ENCODE measurements at places on chromosomes 11 and 22. TPM values are rescaled to one million over a fixed set of nuclear protein-coding genes. Genes with fewer than 3 reads are reported as not detected.

Gene RELT
- 10.7 TPM for total RNA-seq

Gene CD248
- total RNA-seq = not detected

Gene CREB3L1
- total RNA-seq = 3.1 TPM

Gene HMGXB4
- total RNA-seq = 31.1 TPM

Gene NEFH
- total RNA-seq = 5.1 TPM

Gene TMEM121B
- total RNA-seq = not detected

Gene TRIM48
- not detected for total RNA-seq

Gene C22orf31
- total RNA-seq = not detected

Gene NXPE2
- not detected for total RNA-seq

- H3K36me3 ChIP-seq = no peaks in the 10 kb centered on the region
- peaks cover 38% of the 10 kb centered on the region for H3K4me1 ChIP-seq
- H3K27ac ChIP-seq = peak overlapping the region; percentile 50
Observed at GRCh38 chr11:119585043-119585781, 143.8 kb downstream of the NECTIN1 start.

DNA sequence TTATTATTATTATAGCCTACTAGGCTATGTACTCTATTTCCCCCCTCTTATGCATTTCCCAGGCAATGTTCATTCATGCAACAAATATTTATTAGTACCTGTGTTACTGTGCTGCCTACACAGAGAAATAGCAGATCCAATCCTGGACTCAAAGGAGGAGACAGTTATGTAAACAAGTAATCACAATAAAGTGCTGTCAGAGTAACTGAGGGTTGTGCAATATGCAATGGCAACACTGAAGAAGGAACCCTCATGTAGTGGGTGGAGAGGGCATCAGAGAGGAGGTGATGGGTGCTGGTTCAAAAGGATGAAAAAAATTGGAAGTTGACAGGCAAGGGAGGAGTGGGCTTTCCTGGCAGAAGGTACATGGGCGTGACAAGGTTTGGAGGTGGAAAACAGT, 886 bp upstream of the P4HA3 start:
- H3K4me3 ChIP-seq = no peak overlapping the region
- H3K27ac ChIP-seq = no peak overlapping the region
- no peaks in the 10 kb centered on the region for H3K4me1 ChIP-seq

GRCh38 chr11:107590460-107591377, at the start of gene ELMOD1:
ELMOD1 (plus strand) TSS chr11:107591147; CDS start chr11:107618190, 27,043 bp downstream.
- no peak within 1 kb of the TSS for H3K27ac ChIP-seq
- no peaks in the 10 kb centered on the region for H3K4me1 ChIP-seq
- peak within 1 kb of the TSS; percentile 59 for H3K4me3 ChIP-seq
- no peaks in the 10 kb centered on the region for H3K36me3 ChIP-seq
- no peak for DNase-seq

GRCh38 chr11:101745756-101746155, 161.9 kb upstream of the TRPC6 start:
- H3K4me3 ChIP-seq = no peak overlapping the region
- DNase-seq = no peak
- H3K36me3 ChIP-seq = no peaks in the 10 kb centered on the region
- H3K27ac ChIP-seq = no peak overlapping the region

DNA sequence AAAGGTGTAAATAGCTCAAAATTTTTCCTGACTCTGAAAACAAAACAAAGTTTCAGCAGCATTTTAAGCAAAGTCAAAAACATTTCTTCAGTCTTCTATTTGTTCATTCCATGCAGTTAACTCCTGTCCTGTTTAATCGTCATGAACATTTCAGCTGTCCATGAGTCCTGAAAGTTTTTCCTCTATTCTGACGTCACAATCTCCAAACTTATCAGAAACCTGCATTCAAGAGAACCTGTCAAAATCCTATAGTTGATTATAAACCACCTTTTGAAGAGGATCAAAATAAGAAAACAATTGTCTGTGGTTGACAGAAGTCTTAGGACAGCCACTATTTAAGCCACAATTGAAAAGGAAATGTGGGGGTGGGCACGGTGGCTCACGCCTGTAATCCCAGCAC, 15.4 kb downstream of the FOLR3 start:
- no peak for DNase-seq
- H3K36me3 ChIP-seq = no peaks in the 10 kb centered on the region
- H3K4me1 ChIP-seq = no peaks in the 10 kb centered on the region
- no peaks in the 10 kb centered on the region for H3K27me3 ChIP-seq
- H3K27ac ChIP-seq = no peak overlapping the region

- H3K27me3 ChIP-seq = no peaks in the 10 kb centered on the region
- H3K36me3 ChIP-seq = no peaks in the 10 kb centered on the region
- no peaks in the 10 kb centered on the region for H3K4me1 ChIP-seq
- H3K4me3 ChIP-seq = no peak overlapping the region
- DNase-seq = no peak
Observed at GRCh38 chr11:127632546-127632945, 632.0 kb upstream of the KIRREL3 start.

DNA sequence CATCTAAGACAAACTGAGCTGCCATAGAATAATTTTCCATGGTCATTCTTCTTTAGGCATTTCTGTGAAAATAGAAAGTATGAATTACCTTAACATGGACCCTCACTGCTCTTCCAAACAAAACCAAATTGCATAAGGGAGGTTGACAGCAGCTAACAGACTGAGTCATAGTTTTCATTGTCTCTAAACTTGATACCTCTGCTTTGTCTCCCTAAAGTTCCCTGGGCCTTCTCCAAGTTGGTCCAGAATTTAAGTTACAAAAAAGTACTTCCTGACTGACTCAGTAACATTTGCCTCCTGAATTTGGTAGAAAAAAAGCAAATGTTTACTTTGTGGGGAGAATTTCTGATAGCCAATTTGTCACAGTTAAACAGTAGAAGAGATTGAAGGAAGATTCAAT, 3.0 kb downstream of the OR8D1 start:
- no peaks in the 10 kb centered on the region for H3K27me3 ChIP-seq
- H3K4me3 ChIP-seq = no peak overlapping the region
- no peak overlapping the region for H3K27ac ChIP-seq
- DNase-seq = no peak
- no peaks in the 10 kb centered on the region for H3K4me1 ChIP-seq

DNA sequence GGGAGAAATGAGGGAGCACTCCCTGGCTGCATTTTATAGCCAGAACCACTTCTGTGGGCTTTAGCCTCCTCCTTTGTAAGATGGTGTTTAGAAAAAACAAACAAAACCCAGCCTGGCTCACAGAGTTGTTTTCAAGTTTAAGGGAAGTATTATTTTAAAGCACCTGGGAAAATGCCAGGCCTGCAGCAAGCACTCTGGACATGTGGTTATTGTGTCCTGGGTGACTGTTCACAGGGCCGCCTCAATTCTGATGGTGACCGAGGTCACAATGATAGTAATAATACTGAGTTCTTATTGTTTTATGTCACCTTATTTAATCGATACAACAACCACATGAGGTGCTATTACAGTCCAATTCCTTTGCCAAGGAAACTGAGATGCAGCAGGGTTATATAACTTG, 20.7 kb upstream of the SLC22A12 start:
- no peak overlapping the region for H3K4me3 ChIP-seq
- no peaks in the 10 kb centered on the region for H3K27me3 ChIP-seq
- H3K36me3 ChIP-seq = no peaks in the 10 kb centered on the region
- H3K27ac ChIP-seq = no peak overlapping the region

- no peak overlapping the region for H3K4me3 ChIP-seq
- H3K36me3 ChIP-seq = no peaks in the 10 kb centered on the region
- H3K4me1 ChIP-seq = no peaks in the 10 kb centered on the region
- H3K27me3 ChIP-seq = peaks cover 77% of the 10 kb centered on the region
Observed at GRCh38 chr22:48588878-48589450, 1238.7 kb downstream of the BRD1 start.

DNA sequence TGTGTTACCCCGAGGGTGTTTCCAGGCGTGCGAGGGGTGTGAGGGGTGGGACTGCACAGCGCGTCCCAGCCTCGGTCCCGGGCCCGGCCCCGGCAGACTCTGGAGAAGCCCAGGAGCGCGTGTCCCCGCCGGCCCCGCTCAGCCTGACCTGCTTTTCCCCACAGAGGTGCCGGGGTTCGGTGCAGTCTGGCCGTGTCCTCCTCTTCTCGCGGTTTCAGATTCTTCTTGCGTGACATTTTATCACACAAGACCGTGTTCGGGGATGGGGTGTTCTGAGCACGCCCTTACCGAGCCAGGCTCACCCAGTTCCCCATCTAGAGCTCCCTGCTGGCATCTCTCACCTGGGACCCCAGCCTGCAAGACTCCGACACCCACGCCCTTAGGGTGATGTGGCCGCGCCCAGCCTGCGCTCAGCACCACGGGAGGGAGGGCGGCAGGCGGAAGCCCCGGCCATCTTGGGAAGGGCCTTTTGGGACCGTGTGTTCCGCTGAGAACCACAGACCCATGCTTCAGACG, 775.6 kb downstream of the BRD1 start:
- no peaks in the 10 kb centered on the region for H3K36me3 ChIP-seq
- H3K27ac ChIP-seq = no peak overlapping the region
- peaks cover 95% of the 10 kb centered on the region for H3K27me3 ChIP-seq
- no peaks in the 10 kb centered on the region for H3K4me1 ChIP-seq

- 0 out of 2 replicates have a peak, but pooled peaks cover 2% of the 10 kb centered on the region for H3K27me3 ChIP-seq
- no peak for DNase-seq
- H3K36me3 ChIP-seq = no peaks in the 10 kb centered on the region
- H3K27ac ChIP-seq = no peak overlapping the region
- no peaks in the 10 kb centered on the region for H3K4me1 ChIP-seq
Observed at GRCh38 chr22:34914846-34915245, 151.1 kb upstream of the ISX start.

GRCh38 chr11:65654375-65655349, 8.1 kb downstream of the RELA start:
- H3K4me3 ChIP-seq = no peak overlapping the region
- H3K27ac ChIP-seq = no peak overlapping the region
- no peaks in the 10 kb centered on the region for H3K27me3 ChIP-seq
- H3K36me3 ChIP-seq = peaks cover 26% of the 10 kb centered on the region
- peaks cover 35% of the 10 kb centered on the region for H3K4me1 ChIP-seq
- DNase-seq = no peak

DNA sequence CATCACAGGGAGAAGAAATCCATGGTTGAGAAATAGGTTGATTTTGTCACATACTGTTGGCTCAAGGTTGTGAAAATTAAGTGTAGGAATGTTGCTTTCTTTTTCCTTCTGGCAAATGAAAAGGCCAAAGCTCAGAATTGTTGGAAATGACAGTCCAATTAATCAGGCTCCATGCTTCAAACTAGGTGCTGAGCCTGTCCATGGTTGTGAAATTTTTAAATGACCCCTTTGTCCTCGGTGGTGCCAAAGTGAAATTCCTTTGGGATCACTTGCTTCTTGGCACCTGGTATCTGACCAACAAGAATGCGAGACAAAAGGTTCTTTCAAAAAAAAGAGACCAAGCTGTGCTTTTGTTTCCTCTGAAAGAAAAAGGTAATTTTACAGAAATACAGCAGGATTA, 451.9 kb downstream of the ETS1 start:
- H3K27ac ChIP-seq = no peak overlapping the region
- H3K36me3 ChIP-seq = no peaks in the 10 kb centered on the region

- no peak overlapping the region for H3K27ac ChIP-seq
- no peaks in the 10 kb centered on the region for H3K27me3 ChIP-seq
- no peak for DNase-seq
- peaks cover 13% of the 10 kb centered on the region for H3K4me1 ChIP-seq
- H3K4me3 ChIP-seq = no peak overlapping the region
- H3K36me3 ChIP-seq = no peaks in the 10 kb centered on the region
Observed at GRCh38 chr11:78295991-78296930, 107.5 kb downstream of the USP35 start.

- no peaks in the 10 kb centered on the region for H3K36me3 ChIP-seq
- H3K4me1 ChIP-seq = no peaks in the 10 kb centered on the region
- no peak overlapping the region for H3K4me3 ChIP-seq
- peaks cover 51% of the 10 kb centered on the region for H3K27me3 ChIP-seq
- DNase-seq = no peak
Observed at GRCh38 chr11:127003260-127003981, 2.9 kb upstream of the KIRREL3 start.

GRCh38 chr11:65219930-65220213, 38.1 kb downstream of the CAPN1 start:
- peaks cover 29% of the 10 kb centered on the region for H3K36me3 ChIP-seq
- DNase-seq = no peak
- no peak overlapping the region for H3K27ac ChIP-seq
- H3K4me1 ChIP-seq = peaks cover 24% of the 10 kb centered on the region
- no peak overlapping the region for H3K4me3 ChIP-seq

GRCh38 chr11:1041471-1041870, 5.0 kb upstream of the MUC6 start:
- no peaks in the 10 kb centered on the region for H3K27me3 ChIP-seq
- H3K36me3 ChIP-seq = no peaks in the 10 kb centered on the region
- DNase-seq = peak; percentile 43

GRCh38 chr11:65112546-65113360, 1.1 kb downstream of the TM7SF2 start:
- peaks cover 40% of the 10 kb centered on the region for H3K4me1 ChIP-seq
- peak; percentile 63 for DNase-seq
- no peaks in the 10 kb centered on the region for H3K36me3 ChIP-seq
- peak overlapping the region; percentile 78 for H3K4me3 ChIP-seq
- H3K27me3 ChIP-seq = no peaks in the 10 kb centered on the region
- H3K27ac ChIP-seq = no peak overlapping the region

All from PC-9 (cell line).